Myocyte (in vitro differentiated cells): ENCODE measurements at places on chromosomes 1 and 21. TPM values are rescaled to one million over a fixed set of nuclear protein-coding genes. Genes with fewer than 3 reads are reported as not detected.

GRCh38 chr1:8374812-8375211 lies 56.9 kb downstream of the SLC45A1 start:
- peak; percentile 51 for DNase-seq

- no peak for DNase-seq
These were observed 30.0 kb upstream of the MRPS6 start for GRCh38 chr21:34043333-34043732.

DNA sequence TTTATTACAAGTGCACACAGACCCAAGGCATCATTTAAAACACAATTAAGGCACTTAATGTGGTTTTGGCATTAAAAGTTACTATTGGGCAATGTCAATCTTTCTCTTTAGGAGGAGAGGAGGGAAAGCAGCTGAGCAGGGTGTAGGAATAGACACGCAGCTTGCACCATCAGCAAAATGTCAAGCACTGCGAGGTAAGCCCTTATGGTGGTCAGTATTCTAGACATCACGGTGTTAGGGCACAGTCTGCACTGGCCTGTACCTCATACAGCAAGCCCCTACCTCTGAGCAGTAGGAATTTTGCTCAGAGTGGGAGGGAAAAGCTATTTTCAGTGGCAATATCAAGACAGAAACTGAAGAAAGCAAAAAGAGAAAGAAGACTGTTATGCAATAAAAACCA lies 62.0 kb upstream of the ESRRG start:
- DNase-seq: no peak

DNA sequence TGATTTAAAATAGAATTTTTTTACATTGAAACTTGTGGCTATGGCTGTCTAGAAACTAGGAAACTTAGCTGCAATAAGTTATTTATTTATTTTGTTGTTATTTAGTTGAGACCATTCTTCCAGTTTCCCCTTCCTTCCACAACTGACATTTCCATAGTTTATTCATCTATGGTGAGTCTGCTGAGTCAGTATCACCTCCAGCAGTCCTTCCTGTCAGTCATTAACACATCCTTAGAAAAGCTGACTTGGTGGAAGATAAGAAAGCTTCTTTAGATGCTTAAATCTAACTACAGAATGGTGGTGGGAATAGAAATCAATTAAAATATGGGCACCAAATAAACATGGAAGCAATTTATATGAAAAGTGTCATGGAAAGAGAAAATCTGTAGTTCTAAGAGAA lies 714.0 kb downstream of the RWDD3 start:
- no peak for DNase-seq

DNA sequence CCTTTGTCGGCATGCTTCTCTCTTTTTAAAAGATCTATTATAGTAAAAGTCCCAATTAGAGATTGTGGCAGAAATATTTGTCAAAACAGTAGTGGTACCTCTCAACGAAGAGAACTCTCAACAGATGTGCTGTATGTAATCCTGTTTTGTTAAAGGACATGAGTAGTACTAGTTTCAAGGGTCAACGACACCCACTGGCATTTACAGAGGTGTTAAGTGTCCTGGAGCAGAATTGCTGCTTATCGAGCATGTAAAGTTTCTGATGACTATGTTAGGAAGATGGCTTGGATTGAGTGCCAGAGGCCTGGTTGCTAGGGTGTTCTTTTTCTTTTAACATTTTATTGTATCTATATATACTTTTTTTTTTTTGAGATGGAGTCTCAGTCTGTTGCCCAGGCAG lies 27.1 kb downstream of the CELF3 start:
- DNase-seq: no peak

DNA sequence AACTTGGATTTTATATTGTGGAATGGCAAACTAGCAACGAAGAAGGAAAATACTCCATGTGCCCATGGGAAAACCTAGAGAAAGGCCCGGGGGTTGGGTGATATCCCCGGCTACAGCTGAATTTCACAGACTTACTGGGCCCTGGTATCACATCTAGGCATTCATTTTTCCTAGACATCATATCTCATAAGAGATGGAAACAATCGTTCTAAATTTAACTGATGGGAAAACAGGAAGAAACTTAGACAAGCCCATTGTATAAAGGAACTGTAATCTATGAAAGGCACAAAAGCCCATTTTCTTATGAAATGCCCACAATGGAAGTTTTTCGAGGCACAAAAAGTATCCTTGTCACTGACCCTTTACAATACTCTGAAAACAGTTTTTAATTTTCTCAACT lies 407.9 kb upstream of the LYPLAL1 start:
- no peak for DNase-seq

VANGL2 gene
- 0.05 and 0.21 TPM in 2 replicates for total RNA-seq

AMY2A gene
- total RNA-seq: not detected in 2 replicates
